ENCODE measurements at places on chromosomes 5 and 9.

GRCh38 chr9:109816490-109816889 is 36.5 kb downstream of the PALM2AKAP2 start:
- DNase-seq, result peak; percentile 80

DNA sequence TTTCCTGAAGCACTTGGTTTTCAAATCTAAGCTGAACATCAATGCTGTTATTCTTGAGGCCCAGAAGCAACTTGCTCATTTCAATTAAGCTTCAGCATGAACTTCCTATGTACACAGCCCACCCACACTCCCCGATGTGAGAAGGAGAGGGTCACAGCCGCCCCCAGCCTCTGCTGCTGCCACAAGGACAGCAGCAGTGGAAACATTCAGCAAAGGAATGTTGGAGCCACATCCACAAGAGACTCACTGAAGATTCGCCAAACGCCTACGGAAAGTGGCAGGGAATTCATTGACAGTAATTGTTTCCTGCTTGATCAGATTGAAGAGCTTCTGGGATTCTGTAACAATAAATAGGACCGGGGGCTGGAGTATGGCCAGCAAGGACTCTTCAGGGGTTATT is 2.9 kb downstream of the TGFBI start:
- no peak for DNase-seq

DNA sequence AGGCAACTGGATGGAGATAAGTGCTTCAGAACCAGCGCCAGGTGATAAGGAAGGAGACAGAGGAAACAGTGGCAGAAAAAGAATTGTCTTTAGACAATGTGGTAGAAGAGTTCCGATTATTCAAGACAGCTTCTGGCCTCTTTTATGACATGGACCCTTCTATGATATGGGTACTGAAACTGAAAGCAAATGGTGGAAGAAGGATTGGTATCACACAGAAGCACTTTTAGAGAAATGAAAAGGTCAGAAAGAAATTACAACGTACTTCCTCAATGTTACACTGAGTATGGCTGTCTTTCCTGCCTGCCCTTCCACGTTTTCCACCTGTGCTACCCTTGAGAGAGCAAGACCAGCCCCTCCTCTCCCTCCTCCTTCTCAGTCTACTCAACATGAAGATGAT is 959.3 kb downstream of the DNAH5 start:
- DNase-seq, result no peak

- DNase-seq, result no peak
Measured at GRCh38 chr5:150848271-150848670, 1.9 kb downstream of the IRGM start.

- DNase-seq, result no peak
Measured at GRCh38 chr5:61910771-61911170, 395.2 kb upstream of the KIF2A start.

DNA sequence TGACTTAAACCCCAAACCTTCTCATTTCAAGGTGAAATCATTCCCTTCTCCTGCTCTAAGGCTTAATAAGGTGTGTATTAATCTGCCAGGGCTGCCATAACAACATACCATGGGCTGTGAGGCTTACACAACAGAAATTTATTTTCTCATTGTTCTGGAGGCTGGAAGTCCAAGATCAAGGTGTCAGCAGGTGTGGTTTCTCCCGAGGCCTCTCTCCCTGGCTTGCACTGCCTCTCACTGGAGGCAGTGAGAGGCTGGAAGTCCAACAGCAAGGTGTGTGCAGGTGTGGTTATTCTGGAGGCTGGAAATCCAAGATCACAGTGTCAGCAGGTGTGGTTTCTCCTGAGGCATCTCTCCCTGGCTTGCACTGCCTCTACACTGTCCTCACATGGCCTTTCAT is 280.3 kb upstream of the TUT7 start:
- no peak for DNase-seq

- DNase-seq, result no peak
Measured at GRCh38 chr5:139075066-139076050, 122.8 kb downstream of the SIL1 start.

- peak; percentile 83 for DNase-seq
Measured at GRCh38 chr5:76715736-76716455, at the start of gene F2R. F2R (plus strand) TSS chr5:76716126; CDS start chr5:76716308, 182 bp downstream.

DNA sequence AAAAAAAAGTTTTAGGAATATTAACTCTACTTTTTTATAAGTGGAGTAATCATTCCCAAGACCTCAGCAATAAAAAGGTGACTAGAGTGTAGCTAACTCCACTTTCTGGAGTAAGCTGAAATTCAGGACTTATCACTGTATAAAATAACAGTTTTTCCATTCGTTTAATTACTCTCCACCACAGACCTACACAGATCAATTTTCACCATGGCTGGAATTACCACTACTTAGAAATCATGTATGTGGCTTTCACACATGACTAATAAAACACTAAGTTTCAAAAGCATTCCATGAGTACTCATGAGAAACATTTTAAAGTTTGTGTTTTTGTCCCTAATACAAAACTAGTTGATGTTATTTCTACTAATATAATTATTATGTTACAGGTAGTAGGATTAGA is 9.9 kb downstream of the PLPP1 start:
- no peak for DNase-seq

DNA sequence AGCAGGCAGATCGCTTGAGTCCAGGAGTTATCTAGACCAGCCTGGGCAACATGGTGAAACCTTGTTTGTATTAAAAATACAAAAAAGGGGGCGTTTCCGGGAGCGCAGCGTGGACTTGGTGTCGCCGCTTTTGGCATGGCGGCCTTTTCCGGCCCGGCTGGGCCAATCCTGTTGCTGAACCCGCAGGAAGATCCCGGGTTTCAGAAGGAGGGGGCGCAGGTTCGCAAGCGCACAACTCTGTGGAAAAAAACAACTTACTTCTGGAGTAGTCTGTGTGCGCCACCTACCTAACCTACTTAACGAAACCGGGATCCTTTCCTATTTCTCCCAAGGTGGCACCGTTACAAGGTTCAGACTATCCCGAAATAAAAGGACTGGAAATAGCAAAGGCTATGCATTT is 198.6 kb downstream of the MSX2 start:
- no peak for DNase-seq

GRCh38 chr5:51908215-51908614 is 525.0 kb downstream of the ISL1 start:
- no peak for DNase-seq

DNA sequence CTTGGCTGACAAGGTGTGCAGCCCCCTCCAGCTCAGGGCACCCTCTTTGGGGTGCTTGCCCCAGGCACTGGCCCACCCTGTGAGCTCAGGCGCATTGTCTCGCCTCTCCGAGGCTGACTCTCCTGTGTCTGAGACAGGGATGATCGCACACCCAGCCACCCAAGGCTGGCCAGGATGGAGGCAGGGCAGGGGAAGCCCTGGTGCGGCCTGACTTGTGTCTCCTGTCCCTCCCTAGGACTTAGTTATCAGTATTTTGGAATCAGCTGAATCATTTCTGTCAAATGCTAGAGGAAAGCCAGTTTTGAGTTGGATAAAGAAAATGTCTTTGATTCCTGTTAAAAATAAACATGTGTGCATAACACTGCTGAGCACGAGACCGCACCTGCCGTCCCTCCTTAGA is 2.5 kb upstream of the DBH start:
- DNase-seq, result peak; percentile 69

GRCh38 chr5:56377573-56377972 is 144.4 kb upstream of the ANKRD55 start:
- DNase-seq, result no peak

DNA sequence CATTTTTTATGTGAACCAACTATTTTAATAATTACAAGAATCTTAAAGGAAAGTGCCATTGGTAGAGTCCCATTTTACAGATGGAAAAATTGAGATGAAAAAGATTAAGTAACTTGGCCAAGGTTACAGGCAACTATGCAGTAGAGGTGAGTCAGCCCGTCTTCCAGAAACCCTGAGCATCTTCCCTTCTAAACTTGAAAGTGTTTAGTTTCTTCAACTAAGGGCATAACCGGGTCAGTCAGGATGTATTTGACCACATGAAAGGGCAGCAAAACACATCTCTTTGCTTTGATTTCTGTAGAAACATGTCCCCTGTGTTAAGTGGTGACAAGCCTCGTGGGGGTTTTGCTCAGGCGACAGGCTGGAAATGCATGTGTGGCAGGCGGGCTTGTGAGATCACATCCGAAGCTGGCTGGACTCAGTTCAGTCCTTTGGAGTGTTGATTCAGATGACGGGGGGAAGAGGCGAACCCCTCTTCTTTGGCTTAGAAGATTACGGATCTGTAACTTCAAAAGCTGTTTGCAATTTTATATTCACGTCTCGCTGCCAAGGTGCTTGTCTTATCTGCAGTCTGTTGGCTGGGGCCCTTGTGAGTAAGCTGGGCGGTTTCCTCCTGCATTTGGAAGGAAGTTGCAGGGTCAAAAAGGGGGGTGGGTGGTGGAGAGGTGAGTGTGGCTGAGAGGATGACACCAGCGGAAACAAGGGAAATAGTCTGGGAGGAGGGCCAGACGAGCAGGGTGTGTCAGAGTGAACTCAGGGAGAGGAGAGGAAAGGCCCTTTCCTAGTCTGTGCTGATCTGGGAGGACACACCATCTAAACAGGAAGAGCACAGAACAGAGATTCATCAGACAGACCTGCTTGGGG is 78.9 kb upstream of the RPS23 start:
- DNase-seq, result peak; percentile 80

GRCh38 chr9:128568470-128569078 is 16.2 kb downstream of the SPTAN1 start:
- DNase-seq, result no peak

GRCh38 chr5:122723606-122724352 is 51.1 kb upstream of the SNX2 start:
- peak; percentile 67 for DNase-seq

DNA sequence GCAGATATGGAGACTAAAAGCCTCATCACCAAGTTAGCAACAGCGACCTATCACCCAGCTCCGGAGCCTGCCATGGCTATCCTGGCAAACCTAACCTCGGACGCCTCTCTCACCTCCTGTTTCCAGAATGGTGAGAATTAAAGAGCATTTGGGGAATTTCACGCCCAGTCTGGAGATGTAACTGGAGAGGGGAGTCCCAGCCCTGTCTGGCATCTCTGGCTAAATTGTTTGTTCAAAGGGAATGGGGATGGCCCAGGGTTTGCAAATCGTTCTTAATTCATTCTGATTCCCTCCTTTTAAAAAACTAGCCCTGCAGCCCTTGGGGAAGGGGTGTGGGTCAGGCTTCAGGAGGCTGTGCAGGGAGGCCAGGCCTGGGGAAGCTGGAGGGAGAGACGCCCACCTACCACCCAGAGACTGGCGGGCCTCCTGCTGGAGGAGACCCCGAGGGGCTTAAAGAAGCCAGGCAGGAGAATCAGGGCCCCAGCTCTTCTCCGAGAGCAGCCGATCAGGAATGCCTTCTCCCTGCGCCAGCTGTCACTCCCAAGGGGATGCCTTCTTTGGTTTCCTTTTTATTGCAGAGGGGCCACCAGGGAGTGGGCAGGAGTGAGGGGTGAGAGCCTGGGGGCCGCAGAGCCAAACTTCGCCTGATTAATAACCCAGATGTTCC is 964 bp upstream of the COL5A1 start:
- peak; percentile 62 for DNase-seq

GRCh38 chr5:119512277-119512676 is 60.0 kb downstream of the HSD17B4 start:
- DNase-seq, result no peak

- no peak for DNase-seq
Measured at GRCh38 chr9:128397831-128398230, 22.8 kb upstream of the CERCAM start.

- no peak for DNase-seq
Measured at GRCh38 chr9:90967145-90967538, 165.5 kb downstream of the SYK start.

DNA sequence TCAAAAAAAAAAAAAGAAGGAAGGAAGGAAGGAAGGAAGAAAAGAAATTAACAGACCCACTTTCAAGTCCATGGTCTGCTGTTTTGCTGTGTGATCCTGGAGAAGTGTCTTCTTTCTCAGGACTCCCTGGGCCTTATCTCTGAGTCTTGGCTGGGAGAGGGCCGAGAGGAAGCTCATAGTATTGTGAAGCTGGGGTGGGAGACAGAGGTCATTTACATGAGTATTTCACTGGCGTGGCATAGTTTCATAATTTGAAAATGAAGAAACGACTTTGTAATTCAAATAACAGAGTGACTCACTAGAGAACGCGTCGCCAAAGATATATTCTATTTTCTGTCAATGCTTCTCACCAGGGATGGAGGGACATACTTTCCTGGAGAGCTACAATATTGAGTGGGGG is 2.4 kb upstream of the C9orf50 start:
- no peak for DNase-seq

Data from tongue (tissue), 3 donors.